DMS79 (cell line): ENCODE measurements at places on chromosomes 11 and 22.

DNA sequence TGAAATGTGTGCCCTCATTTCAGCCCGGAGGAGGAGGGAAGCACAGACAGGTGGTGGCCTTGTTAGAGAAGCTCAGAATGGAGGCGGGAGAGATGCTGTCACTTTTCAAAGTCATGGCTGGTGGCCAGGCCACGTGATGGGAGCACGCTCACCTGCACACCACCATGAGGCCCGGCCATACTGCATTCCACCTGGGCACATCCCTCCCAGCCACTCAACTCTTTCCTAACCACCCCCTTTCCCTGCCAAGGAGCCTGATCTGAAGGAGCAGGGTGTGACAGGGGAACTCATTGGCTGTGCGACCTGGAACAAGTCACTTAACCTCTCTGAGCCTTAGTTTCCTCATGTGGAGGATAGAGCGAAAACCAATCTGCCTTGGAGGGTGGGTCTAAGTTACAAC, 364.5 kb downstream of the CTTN start:
- DNase-seq, result no peak

DNA sequence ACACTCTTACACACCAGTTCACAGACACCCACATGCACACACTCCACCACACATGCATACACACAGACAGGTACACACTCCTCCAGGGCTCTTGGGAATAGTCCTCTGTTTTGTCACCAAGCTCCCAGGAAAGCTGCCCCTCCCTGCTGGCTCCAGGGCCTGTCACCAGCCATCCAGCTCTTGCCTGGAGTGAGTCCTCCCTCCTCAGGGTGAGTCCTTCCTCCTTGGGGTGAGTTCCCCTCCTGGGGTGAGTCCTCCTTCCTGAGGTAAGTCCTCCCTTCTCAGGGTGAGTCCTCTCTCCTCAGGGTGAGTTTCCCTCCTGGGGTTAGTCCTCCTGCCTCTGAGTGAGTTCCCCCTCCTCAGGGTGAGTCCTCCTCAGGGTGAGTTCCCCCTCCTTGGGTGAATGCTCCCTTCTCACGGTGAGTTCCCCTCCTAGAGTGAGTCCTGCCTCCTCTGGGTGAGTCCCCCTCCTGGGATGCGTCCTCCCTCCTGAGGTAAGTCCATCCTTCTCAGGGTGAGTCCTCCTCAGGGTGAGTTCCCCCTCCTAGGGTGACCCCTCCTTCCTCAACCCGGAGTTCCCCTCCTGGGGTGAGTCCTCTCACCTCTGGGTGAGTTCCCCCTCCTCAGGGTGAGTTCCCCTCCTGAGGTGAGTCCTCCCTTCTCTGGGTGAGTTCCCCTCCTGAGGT, 100.6 kb upstream of the FGF3 start:
- DNase-seq, result no peak

DNA sequence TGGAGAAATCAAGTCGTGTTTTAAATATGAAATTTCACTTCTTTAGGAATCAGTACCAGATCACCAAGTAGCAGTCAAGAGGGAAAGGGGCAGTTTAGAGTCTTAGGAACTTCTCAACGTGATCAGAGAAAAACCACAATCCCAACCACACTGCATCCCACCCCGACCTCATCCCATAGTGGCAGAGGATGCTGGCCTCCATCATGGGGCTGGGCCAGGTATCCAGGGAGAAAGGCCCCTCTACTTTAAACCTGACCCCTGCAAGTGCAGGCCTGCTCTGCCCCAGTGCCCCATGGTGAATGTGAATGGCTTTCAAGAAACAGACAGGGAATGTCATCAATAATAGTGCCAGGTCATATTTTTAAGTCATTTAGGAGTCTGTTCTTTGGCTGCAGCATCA, 12.1 kb downstream of the CHST1 start:
- DNase-seq, result no peak

DNA sequence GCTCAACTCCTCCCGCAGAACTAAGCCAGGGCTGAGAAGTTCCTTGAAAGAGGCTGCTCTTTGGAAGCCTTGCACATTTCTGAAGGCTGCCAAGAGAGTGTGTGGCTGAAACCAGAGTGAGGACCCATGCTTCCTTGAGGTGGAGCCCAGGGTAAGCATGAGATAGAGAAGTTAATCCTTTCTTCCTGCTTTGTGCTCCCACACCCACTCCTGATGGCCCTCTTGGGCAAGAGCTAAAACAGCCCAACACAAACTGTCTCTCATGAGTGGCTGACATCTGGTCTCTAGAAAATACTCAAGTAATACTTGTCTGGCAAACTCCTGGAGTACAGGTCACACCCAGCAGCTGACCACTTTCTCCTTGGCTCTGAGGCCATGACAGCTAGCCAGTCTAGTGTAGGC, 523.7 kb downstream of the INSC start:
- DNase-seq, result no peak

DNA sequence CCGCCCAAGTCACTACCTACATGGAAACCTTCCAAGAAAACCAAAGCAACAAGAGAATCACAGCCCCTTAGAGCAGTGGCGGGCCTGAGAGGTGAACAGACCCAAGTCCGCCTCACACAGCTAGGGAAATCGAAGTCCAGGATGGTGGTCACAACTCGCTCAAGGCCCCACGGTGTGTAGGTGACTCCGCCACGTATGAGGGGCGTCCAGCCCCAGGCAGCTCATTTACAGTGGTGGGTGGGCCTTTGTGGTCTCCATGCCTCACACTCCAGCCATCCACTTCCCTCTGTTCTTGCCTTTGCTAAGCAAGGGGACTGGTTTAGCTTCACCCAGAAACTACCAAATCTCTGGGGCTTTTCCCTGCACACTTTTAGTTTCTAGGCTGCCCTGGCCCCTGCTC, 9.7 kb upstream of the TCF20 start:
- no peak for DNase-seq

DNA sequence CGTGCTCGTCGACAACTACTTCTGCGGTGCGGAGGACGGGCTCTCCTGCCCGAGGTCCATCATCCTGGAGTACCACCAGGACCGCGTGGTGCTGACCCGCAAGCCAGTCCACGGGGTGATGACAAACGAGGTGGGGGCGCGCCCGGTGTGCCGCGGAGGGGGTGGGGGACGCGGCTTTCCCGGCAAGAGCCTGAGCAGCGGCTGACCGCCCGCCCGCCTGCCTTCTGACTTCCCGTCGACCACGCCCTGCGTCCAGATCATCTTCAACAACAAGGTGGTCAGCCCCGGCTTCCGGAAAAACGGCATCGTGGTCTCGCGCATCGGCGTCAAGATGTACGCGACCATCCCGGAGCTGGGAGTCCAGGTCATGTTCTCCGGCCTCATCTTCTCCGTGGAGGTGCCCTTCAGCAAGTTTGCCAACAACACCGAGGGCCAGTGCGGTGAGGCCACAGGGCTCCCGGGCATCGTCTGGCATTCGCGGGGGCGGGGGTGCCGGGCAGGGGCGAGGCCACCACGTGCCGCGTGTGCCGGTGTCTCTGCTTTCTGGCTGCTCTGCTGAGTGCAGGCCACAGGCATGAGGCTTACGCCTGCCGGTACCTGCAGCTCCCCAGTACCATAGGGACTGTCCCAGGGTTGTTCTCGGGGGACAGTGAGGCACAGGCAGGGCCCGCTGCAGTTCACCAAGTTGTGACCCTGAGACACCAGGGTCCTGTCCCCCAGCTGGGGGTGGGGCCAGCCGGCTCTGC, 28.5 kb upstream of the MUC5B start:
- DNase-seq, result no peak

DNA sequence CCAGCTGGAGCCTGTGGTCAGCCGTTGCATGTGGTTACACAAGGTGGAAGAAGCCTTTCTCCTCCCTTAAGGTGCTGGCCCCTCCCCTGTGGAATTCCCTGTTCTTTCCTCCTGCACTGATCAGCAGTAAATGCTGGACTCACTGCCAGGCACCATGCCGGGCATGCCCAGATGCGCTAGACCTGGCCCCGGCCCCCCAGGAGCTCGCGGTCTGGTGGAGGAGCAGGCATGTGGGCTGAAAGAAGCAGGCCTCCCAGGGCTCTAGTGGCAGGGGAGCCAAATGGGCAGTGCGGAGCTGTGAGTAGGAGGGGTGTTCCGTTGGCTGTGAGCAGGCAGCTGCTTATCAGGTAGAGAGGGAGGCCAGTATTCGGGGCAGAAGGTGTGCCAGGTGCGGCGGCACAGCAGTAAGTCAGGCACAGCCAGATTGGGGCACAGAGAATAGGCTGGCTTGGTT, 10.2 kb downstream of the DGKZ start:
- peak; percentile 27 for DNase-seq

DNA sequence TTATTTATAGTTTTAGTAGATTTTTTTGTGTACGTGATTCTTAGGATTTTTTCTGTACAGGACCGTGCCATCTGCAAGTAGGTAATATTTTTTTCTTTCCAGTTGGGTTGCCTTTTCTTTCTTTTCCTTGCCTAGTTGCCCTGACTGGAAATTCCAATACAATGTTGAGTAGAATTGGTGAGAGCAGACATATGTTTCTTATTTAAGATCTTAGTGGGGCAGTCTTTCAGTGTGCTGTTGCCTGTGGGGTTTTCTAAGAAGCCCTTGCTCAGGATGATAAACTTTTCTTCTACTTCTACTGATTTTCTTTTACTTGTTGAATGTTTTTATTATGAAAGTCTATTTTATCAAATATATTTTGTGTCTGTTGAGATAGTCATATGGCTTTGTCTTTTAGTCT, 33.0 kb downstream of the ATXN10 start:
- no peak for DNase-seq

DNA sequence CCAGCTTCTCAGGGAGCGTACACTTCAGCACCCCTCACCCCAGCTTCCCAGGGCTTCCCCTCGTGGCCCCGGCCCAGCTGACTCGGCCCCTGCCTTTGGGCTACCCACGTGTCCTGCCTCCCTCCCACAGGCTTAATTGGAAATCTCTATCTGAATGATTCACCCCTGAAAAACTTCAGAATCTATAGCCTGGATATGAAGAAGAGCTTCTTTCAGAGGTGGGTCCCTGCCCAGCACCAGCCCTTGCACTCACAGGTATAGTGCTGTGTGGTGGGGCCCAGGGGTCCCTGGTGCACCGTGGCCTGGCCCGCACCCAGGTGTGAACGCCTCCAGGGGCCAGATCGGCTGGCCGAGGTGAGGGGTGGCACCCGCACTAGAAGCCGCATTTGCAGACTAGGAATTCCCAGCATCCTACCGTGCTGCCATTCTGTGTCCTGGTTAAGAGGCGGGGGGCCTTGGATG, 38.4 kb downstream of the B3GAT1 start:
- no peak for DNase-seq

DNA sequence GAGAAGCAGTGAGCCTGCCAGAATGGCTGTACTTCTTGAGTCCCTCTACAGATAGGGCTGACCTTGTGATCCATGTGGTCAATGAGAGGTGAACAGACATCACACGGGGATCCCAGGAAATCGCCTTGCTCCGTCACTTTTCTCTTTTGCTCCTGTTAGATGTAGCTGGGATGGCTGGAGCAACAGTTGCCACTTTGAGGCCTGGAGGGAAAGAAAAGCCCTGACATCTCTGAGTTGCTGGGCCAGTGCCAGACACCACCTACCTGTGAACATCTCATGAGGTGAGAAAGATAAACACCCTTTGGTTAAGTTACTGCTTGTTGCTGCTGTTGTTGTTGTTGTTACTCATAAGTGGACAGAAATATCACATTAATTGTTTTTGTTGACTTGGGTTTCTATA, 840.3 kb downstream of the TBC1D22A start:
- DNase-seq, result no peak

GRCh38 chr11:35139722-35140282, 831 bp downstream of the CD44 start:
- DNase-seq, result peak; percentile 34

DNA sequence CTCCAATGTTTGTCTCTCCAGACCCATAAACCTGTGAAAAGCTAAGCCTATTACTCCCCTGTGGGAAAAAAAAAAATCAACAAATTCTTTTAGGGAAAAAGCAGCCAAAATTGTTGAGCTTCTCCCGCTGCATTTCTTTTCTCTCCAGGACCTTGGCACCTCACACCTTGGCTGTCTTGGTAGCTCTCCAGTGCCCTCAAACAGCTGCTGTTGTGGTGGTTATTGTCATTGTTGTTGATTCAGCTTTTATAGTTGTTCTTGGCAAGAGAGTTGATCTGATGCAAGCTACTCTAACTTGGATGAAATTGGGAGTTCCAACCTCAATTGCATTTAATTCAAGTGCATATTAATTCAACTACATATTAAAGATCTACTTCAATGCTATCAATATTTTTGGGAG, 516.9 kb upstream of the LARGE1 start:
- DNase-seq, result no peak

- DNase-seq, result no peak
Measured at GRCh38 chr22:37195921-37196320, 7.9 kb upstream of the C1QTNF6 start.

DNA sequence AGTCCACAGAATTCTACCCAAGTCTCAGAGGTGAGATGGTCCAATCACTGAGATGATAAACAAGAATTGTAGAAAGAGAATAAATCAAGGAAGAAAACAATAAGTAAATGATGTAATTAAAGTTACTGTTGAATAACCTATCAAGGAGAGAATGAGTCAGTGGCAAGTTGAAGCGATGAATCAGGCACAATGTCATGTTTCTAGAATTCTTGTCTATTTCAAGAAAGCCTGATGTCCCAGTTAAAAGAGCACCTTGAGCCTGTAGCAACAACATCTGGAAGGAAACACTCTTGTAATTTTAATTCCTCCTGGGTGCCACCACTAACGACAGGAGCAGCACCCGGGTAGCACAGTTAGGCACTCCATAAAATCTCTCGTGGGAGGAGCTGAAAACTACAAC, 67.9 kb upstream of the SLC35C1 start:
- no peak for DNase-seq

DNA sequence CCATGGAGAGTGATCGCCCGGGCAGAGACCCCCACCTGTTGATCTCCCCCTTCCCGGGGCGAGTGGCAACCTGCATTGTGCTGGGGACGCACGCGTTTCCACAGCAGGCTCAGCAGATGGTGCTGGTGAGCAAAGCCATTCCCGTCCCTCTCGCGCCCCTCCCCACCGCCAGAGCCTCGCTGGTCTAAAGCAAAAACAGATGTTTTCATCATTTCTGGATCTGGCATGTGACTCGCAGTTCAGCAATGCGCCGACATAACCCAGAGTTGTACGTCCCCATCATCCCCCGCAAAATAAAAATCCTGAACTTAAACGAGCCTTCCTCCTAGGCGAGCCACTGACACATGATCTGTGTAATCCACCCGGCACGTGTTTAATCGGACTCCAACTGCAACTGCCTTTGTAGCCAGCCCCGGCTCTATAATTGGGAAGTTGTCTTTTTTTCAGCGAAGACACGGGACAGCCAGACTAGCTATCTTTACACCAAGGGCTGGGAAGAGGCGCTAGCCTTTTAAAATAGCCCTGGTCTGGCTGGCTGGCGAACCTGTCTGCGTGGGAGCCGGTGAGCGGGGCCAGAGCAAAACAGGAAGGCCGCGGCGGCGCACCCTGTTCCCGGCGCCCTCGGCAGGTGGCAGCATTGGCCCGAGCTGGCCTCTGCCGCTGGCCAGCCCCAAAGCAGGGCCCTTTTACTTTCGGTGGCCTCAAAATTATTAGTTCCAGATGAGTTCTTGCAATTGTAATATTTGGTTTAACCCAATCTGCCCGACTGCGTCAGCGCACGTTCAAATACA, 203.0 kb upstream of the SORL1-AS1 start:
- peak; percentile 83 for DNase-seq

GRCh38 chr11:61892085-61892370, 683 bp upstream of the FADS3 start:
- no peak for DNase-seq
